Left lobe of liver (tissue), 2 donors: ENCODE measurements at places on chromosomes 2 and 18. TPM values are rescaled to one million over a fixed set of nuclear protein-coding genes. Genes with fewer than 3 reads are reported as not detected.

DNA sequence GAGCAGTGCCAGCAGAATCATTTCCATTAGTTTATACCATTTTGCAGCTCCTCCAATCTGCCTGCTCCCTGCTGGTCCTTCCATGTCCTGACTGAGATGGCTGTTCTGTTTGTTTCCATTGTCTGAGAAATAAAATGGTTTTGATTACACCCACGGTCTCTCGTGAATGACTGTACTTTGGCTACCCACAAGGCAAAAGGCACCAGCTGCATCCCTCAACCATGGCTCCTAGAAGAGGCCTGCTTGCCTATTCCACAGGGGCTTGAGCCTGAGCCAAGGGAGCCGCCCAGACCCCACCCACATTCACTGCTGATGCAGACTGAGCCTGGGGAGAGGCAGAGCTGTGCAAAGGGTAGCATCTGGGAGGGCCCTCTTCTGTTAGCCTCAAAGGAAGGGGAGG lies 31.2 kb downstream of the MARCHF4 start:
- peak; percentile 22 for DNase-seq

DNA sequence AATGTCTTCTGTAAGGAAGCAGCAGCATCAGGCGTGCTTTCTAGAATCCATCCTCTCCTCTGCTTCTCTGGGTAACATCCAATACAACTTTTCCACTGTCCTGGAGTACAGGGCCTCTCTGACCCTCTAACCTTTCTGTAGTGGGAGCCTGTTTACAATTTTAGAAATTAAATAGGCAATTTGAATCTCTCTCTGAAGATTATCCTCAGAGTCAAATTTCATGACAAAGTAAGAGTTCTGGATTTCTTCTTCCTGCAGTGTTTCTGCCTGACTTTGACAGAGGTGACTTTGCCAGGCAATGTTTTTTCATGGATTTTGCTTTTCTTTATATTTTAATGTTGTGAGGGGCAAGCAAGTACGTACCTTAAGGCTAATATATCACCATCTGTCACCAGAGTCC lies 558.4 kb downstream of the PARD3B start:
- DNase-seq: no peak

GRCh38 chr2:55282110-55282917 lies 13.3 kb upstream of the MTIF2 start:
- DNase-seq: peak; percentile 93

DNA sequence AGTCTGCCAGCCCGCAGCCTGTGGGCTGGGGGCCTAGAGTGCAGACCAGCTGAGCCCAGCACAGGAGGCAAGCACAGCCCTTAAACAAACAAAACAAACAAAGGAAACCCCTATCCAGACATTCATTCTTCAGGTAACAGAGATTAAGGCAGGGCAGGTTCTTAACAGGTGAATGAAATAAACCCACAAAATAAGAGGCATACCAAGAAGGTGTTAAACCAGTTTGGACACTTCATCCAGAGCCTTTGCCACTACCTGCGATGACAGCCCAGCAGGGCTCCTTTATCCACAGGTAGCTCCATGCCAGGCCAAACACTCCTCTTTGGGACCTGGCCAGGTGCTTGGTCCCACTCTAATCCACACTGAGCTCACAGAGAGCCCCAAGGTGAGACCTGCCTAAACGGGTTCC lies 209.7 kb upstream of the SIX2 start:
- no peak for DNase-seq

DNA sequence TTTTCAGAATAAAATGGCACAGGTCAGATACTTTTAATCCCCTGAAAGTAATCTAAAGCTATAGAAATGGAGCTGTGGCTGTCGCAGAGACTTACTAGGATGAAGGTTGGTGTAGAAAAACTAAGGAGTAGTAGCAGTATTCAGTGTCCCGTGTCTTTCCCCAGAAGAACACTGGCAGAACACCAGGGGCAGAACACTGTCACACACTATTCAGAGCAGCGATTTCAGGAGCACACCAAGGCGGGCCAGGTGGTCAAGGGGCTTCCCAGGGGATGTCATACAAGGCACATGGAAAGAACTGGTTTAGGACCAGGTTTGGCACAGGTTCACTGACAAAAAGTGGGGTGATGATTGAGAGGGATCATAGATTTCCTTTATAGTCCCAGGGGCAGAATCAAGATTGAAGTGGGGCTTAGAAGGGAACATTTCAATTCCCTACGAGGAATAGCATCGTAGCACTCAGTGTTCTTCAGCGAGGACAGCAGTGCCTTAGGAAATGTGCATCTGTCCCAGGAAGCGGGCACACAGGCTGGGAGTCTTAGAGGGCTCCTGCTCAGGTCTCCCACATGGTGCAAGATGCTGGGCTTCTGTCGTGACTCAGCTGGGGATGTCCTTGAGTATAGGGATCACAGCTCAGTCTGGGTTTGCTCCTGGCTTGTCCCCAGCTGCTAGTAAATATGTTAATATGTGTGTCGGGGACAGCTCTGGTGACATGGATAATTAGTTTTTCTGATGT lies 22.6 kb downstream of the BCL2L11 start:
- DNase-seq: no peak

GRCh38 chr2:95270541-95271081 lies 3.6 kb upstream of the PROM2 start:
- peak; percentile 41 for DNase-seq

GRCh38 chr2:235978022-235978421 lies 190.2 kb downstream of the GBX2 start:
- no peak for DNase-seq

DNA sequence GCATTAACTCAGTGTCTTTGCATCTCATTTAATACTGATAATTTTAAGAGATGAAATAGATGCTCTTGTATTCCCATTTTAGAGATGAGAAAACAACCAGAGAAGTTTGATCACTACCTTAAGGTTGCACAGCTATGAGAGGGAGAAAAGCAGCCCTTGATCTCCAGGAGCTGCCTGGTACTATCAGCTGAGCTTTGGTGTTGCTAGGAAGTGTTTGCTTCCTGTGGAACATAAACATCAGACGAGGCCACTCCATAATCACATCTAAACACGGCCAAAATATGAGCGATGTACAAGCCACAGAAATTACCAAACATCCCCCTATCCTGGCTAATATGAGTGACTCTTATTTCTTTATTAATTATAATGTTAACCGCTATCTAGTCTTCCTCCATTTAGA lies 620 bp upstream of the WDFY1 start:
- no peak for DNase-seq

- no peak for DNase-seq
Observed at GRCh38 chr18:59839246-59839645, 60.5 kb upstream of the PMAIP1 start.

DNA sequence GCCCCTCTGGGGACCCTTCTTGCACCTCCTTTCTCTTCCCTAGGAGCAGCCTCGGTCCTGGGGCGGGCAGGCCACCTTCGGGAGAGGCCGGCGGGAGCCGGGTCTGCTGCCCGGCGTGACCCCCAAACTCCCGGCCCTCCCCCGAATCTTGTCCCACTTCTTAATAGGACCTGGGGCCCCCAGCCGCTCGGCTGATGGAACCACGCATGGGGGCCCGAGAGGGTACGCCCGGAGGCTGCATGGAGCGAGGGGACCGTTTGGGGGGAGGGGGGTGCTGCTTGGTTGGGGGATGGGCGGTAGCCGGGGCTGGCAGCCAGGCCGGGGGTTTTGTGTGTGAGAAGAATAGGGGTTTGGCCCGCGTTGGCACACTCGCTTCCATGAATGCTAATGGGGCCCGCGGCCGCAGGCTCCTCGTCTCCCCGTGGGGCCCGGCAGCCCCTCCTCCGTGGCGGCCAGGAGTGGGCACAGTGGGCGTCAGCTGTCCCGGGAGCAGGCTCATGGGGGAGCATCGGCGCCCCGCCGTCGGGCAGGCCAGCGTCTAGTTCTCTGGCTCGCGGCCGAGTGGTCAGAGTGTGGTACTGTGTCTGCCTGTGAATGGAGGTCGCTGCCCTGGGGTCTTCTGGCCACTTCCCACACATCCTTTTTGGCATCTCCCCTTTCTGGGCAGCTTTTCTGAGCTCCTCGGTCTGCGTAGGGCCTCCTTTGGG lies 1.0 kb downstream of the GAREM2 start:
- no peak for DNase-seq

GRCh38 chr2:124566518-124566970 lies 541.5 kb downstream of the CNTNAP5 start:
- DNase-seq: peak; percentile 73

GRCh38 chr2:227933884-227934283 lies 62.5 kb downstream of the DAW1 start:
- DNase-seq: no peak

- DNase-seq: no peak
Observed at GRCh38 chr2:135676031-135676430, 65.6 kb upstream of the UBXN4 start.

DNA sequence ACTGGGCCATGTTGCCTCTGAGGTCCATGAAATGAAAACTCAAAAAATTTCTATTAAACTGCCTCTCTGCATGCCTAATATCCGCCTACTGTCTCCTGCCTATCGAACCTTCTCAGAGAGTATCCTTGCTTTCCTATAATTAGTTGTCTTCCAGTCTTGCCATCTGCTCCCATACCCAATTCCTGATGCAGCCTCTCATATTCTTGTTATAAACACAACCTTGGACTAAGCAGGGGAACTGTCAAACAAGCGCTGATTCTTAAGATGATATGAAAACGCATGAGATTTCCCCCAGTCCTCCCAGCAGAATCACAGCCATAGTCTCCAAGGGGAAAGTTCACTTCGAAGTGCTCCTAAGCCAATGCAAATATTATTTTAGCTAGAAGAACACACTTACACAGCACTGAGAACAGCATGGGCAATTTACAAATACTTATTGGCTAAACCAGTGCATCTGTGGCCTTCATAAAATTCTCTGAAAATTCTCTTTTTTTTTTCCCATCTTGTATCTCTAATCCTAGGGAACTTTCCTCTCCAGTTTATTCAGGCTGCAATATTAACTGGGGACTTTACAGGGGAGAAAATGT lies 471.6 kb downstream of the MBD2 start:
- DNase-seq: no peak

DNA sequence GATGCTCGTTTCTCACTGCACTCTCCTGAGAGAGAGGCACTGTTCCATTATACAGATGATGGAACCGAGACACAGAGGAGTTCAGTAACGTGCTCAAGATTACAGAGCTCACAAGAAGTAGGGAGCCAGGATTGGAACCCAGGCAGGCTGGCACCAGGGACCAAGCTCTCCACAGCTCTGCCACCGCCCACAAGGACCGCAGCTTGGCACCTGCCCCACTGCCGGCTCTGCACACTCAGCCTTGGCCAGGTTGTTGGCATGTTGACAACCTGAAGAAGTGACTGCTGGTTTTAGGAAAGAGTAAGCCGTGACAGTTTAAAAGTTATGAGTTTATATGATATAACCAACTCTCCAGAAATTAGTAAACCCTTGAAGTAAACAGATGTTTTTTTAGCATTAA lies 48.0 kb upstream of the ITM2C start:
- no peak for DNase-seq

GRCh38 chr2:25257032-25257552 lies 84.6 kb downstream of the DNMT3A start:
- DNase-seq: no peak

- peak; percentile 29 for DNase-seq
Observed at GRCh38 chr2:230899287-230899686, 25.8 kb downstream of the GPR55 start.

DNA sequence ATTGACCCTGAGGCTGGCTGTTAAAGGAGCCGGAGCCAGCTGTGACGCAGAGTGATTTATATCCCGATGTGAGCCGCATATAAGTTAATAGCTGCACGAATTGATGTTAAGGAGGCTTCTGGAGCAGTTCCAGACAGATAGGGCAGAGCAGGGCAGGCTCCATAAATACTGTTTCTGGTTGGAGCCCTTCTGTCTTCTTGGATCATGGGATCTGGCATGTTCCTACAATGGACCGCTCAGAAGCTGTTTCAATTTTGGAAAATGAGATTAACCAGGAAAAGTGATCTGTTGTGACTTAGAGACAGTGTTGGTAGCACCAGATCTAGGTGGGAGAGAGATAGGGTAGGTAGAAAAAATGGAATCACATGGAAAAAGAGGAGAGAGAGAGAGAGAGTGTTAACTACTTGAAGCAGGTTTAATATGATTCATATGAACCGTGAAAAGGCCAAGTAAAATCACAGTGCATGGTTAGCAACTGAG lies 4.8 kb upstream of the IGFBP5 start:
- no peak for DNase-seq

- no peak for DNase-seq
Observed at GRCh38 chr18:45836242-45837205, 11.0 kb downstream of the SIGLEC15 start.

DNA sequence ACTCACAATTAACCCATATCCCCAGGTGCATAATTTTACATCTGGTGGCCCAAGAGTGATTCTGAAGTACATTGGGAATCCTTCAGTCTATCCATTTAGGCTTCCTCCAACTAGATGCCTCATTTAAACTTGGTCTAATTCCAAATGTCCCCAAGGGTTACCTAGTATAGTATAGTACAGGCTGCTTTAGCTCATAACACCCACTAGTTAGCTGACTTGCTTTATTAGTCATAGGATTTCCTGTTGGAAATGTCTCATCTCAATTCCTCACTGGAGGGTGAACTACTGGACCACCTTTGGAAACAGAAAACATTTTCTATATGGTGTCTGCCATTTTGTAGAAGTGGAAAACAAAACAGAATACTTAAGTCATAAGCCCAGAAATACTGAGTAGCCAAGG lies 202.5 kb upstream of the SESTD1 start:
- DNase-seq: no peak

DNA sequence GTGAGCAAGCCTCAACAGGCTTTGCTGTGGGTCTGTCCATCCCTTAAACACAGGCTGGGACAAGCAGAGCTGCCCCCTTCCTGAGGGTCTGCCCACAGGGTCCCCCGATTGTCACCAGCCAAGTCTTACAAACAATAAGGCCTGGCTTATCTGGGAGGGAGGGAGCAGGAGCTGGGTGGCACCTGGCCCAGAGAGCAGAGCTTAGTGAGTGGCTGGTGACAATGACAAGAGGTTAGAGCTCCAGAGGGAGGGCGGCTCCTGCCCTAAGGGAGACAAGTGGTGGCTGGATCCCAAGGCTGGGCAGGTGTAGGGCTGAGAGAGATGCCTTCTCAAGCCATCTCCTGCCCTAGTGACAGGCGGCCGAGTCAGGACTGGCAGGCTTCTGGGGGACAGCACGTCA lies 125.5 kb downstream of the KLHL29 start:
- no peak for DNase-seq

DNA sequence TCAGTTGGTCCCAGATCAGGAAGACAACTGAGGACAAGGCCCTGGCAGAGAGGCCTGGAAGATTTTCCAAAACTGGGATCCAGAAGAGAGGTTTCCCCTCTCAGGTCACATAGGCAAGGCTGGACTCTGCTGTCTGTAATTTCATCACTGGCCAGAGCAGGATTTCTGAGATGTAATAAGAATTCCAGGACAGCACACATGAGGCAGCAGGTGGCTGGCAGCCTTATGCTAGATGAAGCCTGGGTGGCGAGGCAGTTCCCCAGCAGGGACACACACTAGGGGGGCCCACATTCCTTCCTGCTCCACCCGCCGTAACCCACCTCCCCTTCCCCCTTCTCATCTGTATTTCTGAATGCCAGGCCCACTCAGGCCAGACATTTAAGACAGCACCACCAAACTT lies 98.6 kb downstream of the HNRNPLL start:
- DNase-seq: no peak

- DNase-seq: no peak
Observed at GRCh38 chr2:241300000-241300399, 15.5 kb downstream of the HDLBP start.

Gene CFC1
- total RNA-seq: not detected

Gene INPP4A
- total RNA-seq: 9.3 TPM

Gene DSG1
- total RNA-seq: 2.5 TPM

Gene CHRND
- total RNA-seq: not detected

Gene CYTIP
- 1.1 TPM for total RNA-seq

Gene IKZF2
- total RNA-seq: 1.8 TPM

Gene SIX3
- total RNA-seq: not detected

Gene PDE11A
- 3.9 TPM for total RNA-seq

Gene CNRIP1
- total RNA-seq: 2.3 TPM

Gene NOL4
- total RNA-seq: 2.8 TPM

Gene EDAR
- 1.8 TPM for total RNA-seq

Gene RAB17
- total RNA-seq: 88.5 TPM
